ENCODE measurements at places on chromosomes 6 and 20.

DNA sequence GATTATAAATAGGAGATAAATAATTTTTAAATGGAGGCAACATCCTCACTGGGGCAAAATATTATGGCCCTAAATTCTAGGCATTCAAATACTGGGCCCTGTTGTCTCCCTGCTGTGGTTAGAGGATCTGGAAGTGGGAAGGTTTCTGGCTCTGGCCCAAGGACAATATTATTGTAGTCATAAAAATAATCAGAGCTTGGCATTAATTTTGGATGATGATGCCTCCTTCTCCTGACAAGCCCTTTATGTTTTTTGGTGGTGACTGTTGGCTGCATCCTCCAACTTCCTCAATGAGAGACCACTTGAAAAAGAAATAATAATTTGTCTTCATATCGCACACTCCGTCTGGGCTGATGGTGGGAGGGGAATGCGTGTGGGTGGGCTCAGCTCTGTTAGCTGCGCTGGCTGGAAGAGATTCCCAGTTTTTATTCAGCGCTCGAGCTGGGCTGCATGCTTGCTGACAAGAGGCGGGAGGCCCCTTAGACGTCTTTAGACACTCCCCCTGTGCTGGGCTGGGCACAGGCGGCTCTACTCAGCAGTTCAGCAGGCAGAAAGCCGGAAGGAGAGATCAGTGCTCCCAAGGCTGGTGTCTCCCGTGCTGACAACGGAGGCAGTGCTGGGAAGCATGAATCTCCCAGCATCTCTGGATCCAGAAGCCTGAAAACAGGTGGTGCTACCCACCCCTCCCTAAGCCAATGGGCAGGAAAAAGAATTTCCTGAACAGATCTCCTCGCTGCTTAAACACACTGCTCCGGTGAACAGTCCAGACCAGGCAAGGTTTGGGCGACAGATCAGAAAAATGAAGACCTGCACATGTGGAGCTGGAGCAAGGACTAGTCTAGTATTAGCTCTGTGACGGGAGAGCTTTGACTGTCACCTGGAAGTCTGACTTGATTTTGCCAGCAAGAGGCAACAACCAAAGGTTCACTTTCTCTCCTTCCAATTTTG lies 97.7 kb downstream of the SYCP2 start:
- no peak for DNase-seq

DNA sequence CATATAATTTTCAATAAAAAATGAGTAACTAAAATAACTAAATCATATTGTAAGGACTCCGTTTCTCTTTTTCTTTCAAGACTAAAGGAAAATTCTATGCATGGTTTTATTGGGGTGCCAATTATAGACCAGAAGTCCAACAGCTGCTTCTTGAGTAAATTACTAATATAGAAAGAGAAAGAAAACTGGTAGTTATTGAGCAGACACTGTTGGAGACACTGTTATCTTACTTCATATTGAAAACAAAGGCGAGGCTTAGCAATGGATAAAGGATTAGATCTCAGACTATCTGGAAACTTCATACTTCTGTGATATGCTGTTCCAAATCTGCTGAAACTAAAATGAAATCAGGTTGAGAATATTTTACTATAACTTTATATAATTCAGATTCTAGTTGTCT lies 169.6 kb upstream of the EYS start:
- DNase-seq, result no peak

DNA sequence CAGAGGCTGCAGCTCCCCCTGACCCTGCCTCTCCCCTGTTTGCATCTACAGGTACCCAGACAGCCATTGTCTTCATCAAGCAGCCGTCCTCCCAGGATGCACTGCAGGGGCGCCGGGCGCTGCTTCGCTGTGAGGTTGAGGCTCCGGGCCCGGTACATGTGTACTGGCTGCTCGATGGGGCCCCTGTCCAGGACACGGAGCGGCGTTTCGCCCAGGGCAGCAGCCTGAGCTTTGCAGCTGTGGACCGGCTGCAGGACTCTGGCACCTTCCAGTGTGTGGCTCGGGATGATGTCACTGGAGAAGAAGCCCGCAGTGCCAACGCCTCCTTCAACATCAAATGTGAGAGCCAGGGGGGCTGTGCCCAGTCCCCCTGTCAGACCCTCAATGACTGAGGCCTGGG lies 42.1 kb upstream of the SRF start:
- no peak for DNase-seq

GRCh38 chr20:41877911-41878310 lies 259.7 kb upstream of the CHD6 start:
- no peak for DNase-seq

DNA sequence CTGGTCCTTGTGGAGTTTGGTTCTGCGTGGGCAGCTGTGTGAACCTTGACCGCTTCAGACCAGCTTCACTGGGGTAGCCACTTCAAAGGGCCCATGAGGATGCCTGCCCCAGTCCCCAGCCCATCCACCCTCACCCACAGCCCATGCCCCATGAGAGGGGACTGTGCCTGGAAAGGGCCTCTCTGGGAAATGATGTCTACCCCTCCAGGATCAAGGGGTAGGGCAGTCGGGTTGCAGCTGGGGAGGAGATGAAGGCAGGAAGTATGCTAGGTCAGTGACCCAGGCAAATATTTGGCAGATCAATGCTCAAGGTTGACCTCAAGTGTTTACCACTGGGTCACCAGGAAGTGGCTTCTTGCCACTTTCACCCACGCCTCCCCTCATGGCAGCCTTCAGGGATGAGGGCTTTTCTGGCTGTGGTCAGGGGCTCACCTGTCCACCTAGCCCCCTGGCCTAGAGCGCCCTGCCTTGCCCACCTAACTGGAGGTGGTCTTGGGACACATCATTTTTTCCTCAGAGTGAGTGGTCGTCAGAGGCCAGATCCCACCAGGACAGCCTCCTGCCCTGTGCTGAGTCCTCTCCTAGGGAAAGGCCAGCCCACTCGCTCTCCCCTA lies 109.5 kb downstream of the SNX5 start:
- DNase-seq, result no peak

DNA sequence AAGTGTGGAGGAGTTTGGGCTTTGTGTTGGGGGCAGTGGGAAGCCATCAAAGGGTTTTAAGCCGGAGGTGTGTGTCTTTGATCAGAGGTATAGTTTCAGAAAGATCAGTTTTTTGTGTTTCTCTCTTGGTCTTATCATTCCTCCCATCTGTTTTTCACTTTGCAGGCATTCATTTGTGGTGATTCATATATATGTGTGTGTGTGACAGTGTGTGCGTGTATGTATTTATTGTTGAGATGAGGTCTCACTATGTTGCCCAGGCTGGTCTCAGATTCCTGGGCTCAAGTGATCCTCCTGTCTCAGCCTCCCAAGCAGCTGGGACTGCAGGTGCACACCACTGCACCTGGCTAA lies 11.1 kb upstream of the SERINC3 start:
- DNase-seq, result no peak

DNA sequence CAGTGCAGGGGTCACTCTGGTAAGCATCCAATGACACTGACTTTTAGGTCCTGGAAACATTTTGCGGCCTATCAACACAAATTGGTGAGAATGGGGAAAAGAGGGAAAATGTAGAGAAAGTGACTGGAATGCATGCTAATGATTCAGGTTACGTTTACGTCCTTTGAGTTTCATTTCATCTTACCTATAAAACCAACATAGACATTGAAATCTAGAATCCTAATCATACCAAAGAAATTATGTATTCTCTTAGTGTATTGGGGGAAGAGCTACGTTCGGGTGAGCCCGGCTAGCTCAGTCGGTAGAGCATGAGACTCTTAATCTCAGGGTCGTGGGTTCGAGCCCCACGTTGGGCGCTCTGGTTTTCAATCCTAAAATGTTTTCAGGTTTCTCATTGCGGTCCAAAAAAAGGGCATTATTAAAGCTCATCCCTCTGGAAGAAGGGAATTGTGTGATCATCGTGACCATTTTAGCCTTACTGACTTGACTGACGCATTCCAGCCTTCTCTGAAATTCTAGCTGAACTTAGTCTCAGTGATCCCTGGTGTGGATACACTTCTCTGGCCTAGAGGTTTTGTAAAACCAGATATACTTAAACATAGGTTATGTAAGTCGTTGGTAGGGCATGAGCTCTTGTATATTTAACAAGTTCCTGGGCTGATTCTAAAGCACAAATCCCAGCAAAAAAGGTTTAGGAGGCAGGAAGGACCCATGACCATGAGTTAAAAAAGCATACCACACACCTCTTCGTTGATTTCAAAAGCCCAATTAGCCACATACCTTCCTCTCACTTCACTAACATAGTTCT lies 18.3 kb downstream of the HMGN4 start:
- no peak for DNase-seq

DNA sequence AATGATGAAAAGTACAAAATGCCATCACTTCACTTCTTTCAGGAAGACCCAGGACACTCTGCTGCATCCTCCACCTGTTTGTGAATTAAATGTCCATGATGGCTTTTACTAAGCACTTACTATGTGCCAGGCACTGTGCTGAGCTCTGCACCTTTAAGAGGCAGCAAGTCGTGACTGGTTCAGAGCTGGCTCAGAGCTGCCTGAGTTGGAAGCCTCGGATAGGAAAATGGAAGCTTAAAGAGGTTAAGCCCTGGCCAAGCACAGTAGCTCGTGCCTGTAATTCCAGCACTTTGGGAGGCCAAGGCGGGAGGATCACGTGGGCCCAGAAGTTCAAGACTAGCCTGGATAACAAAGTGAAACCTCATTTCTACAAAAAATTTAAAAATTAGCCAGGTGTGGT lies 95.6 kb downstream of the SNX5 start:
- no peak for DNase-seq

GRCh38 chr6:36376742-36377141 lies 10.7 kb downstream of the ETV7 start:
- DNase-seq, result no peak

DNA sequence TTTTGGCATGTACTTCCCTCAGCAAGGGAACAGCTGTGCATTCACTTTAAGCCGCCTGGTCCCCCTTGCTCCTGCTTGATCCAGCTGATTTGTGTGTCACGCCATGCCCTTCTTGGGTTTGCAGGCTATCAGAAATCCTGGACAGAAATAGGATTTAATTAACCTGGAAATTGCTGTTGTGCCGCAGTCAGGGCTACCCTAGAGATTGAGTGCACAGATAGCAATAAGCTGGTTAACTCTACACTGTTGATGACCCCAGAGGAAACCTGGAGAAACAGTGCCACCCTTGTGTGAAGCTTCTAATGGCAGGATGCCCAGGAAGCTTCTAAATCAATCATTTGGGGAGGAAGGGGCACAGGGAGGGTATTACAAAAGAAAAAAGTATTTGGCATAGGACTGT lies 199.0 kb downstream of the JARID2 start:
- no peak for DNase-seq

DNA sequence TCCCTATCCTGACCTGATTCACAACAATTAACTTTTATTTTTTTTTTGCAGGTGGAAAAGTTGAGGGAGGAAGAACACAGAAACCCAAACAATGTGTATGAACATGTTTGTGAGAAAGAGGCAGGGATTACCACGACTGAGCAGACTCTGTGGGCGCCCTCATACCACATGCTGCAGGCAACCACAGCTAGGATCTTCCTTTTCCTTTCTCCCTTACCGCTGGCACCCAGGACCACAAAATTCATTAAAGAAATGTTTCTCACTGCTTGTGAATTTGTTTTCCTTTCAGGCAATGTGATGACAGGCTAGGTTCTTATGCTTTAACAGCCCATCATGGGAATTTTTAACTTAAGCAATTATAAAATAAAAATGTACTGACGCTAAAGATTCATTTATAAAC lies 287.1 kb downstream of the GMDS start:
- no peak for DNase-seq

- no peak for DNase-seq
Measured at GRCh38 chr6:148455674-148456558, 113.3 kb downstream of the SASH1 start.

- DNase-seq, result no peak
Measured at GRCh38 chr20:23112595-23112994, 26.5 kb upstream of the CD93 start.

- no peak for DNase-seq
Measured at GRCh38 chr6:159769470-159769869, 7.6 kb downstream of the ACAT2 start.

GRCh38 chr6:6915813-6916547 lies 191.8 kb upstream of the RREB1 start:
- no peak for DNase-seq

DNA sequence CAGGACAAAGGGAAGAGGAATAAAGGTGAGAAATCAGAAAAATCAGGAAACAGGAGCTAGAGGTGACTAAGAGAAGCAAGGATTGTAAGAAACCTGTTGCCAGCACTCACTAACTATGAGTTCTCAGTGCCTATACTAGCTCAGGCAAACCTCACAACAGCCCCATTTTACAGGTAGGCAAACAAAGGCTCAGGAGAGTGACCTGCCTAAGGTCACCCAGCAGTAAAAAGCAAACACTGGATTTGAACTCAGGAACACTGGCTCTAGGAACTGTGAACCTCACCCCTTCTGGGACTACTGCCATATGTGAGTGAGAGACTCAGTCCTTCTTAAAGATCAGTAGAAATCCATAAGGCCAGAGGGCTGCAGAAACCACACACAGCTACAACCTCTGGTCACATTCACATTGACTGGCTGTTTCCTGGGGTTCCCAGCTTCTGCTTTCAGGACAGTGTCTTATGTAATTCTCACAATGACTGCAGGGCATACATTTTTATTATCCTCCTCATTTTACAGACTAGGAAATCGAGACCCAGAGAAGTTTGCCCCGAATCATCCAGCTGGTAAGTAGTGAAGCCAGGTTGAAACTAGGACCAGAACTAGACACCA lies 80.7 kb upstream of the MAFB start:
- DNase-seq, result no peak

GRCh38 chr6:16973545-16974386 lies 128.1 kb upstream of the STMND1 start:
- no peak for DNase-seq
